Lower leg skin (tissue), 4 donors: ENCODE measurements at places on chromosomes 7 and 10. TPM values are rescaled to one million over a fixed set of nuclear protein-coding genes. Genes with fewer than 3 reads are reported as not detected.

Gene CCL26
- total RNA-seq, result 1.9 TPM

Gene PON1
- not detected for total RNA-seq

- no peak for DNase-seq
Observed at GRCh38 chr7:73436031-73436929, 2.7 kb downstream of the FZD9 start.

GRCh38 chr7:121530227-121531174, 134.4 kb upstream of the FAM3C start:
- DNase-seq, result no peak

DNA sequence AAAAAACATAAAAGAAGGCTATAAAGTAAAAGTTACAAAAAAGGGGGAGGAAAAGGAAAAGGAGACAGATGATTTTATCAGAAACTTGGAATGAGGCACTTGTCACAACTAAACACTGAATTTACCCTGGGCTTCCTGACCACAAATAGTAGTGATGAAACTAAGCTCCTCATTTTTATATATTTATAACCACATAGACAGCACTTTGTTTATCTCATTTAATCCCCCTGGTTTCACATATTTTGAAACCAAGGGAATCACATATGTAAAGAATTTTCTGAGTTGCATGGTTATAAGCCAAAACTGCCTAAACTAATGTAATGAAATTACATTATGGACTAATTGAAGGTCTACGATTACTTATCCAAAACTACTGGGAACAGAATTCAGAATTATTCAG, 39.6 kb upstream of the MET start:
- DNase-seq, result no peak
